ENCODE measurements at places on chromosomes 2 and 18.

GRCh38 chr2:109659396-109660045 lies 45.4 kb downstream of the SOWAHC start:
- no peak for DNase-seq

GRCh38 chr2:170310876-170311502 lies 133.0 kb downstream of the MYO3B start:
- DNase-seq = no peak

GRCh38 chr2:104745846-104746245 lies 108.1 kb upstream of the POU3F3 start:
- no peak for DNase-seq

DNA sequence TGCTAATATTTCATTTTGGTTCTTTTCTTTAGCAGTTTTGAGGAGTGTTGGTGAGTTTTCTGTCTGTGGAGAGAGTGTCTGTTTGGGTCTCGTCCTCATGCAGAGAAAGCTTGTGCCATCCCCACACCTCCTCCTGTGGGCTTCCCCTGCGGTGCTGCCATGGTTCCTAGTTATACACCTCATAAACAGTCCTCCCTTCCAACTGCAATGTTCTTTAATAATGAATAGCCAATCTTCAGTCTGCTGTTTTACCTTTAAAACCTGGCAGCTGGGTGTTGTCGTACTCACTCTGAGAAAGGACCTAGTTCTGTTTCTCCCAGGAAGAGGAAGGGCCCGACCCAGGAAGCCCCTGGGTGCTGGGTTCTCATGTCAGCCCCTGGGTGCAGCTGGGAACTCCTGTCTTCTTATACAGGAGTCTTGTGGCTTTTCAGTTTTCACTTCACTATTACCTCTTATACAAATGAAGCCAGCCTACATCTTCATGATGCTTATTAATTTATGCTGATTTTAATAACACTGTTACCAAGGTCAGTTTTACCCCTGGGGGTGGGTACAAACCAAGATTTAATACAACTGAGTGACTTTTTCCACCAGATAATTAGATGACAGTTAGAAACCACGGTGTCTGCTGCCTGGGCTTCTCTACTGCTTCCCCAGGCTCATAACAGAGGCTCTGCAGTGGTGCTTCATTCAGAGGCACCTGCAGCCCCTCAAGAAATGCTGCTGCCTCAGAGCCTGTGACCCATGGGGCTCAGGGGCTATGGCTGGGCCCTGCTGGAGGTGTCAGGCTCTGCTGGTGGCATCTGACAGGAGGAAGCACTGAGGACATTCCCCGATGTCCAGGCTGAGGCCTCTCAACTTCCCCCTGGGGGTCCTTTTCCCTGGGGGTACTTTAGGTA lies 59.1 kb downstream of the COA5 start:
- DNase-seq = no peak

GRCh38 chr2:126707191-126707590 lies 51.2 kb downstream of the GYPC start:
- DNase-seq = no peak
